Stomach (tissue), 19 donors: ENCODE measurements at places on chromosomes 7 and 10.

DNA sequence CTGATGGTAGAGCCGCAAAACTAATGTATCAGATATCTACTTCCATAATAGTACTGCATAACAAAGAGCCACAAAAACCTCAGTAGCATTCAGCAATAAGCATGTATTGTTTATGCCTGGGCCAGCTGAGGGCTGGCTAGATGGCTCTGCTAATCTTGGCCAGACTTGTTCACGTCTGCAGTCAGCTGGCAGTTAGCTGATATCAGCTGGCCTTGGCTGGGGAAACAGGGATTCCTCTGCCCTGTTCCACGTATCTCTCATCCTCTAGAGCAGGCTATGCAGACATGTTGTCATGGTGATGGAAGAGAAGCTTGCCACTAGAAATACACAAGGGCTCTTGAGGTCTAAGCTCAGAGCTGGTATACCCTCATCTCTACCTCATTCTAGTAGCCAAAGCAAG lies 62.9 kb downstream of the GRM8 start:
- no peaks in the 10 kb centered on the region for H3K36me3 ChIP-seq
- no peak overlapping the region for H3K27ac ChIP-seq
- DNase-seq = no peak

DNA sequence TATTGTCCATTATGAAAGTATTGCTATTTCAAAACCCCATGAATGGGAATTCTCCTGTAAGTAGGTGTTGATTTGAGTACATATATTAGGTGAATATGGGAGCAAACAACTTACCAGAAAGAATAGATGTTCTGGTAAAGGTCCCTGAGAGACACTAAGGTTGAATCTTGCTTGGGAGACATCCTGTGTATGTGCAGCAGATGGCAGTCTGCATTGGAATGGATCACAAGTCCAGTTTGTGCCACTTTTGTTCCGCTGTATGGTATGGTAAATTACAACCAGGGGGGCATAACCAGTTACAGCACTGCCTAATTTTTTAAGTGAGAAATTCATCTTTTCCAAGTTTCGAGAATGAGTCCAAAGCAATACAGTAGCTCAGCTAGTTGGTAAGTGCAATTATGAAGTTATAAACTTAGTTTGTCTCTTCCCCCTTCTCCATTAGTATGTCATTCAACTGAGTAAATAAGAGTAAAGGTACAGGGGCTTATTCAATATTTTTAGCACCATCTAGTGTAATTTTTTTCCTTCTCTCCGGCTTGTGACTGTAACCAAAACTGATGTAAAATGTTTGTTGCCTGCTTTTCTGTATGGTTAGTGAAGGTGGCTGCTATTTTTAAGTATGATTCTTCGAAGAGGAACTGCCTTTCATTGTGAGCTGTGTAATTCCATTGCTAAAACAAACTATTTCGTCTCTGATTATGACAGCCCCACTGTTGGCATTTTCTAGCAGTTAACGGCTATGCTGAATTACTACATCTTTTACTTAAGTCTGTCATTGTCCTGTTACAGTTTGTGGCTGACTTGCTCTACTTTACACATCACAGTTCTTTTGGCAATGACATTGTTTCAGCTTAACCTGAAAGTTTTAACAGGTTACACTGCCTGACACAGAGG lies 2.8 kb downstream of the MCU start:
- peaks cover 47% of the 10 kb centered on the region for H3K4me1 ChIP-seq
- no peak for DNase-seq
- no peaks in the 10 kb centered on the region for H3K27me3 ChIP-seq
- H3K27ac ChIP-seq = no peak overlapping the region
- H3K4me3 ChIP-seq = peak overlapping the region; percentile 78
- no peaks in the 10 kb centered on the region for H3K36me3 ChIP-seq

- peaks cover 17% of the 10 kb centered on the region for H3K36me3 ChIP-seq
- no peak for DNase-seq
- H3K4me1 ChIP-seq = peaks cover 27% of the 10 kb centered on the region
These were observed 268.3 kb downstream of the TNS3 start for GRCh38 chr7:47313564-47313963.

- DNase-seq = peak; percentile 23
- no peak overlapping the region for H3K27ac ChIP-seq
These were observed 22.7 kb downstream of the ANK3 start for GRCh38 chr10:60367024-60367423.
